ENCODE measurements at places on chromosomes 13 and 19. TPM values are rescaled to one million over a fixed set of nuclear protein-coding genes. Genes with fewer than 3 reads are reported as not detected.

Gene ZNF440
- 22.9 TPM for polyA plus RNA-seq

Gene SIGLEC11
- 23.8 TPM for polyA plus RNA-seq

Gene LGI4
- 9.4 TPM for polyA plus RNA-seq

Gene POLD1
- 26.1 TPM for polyA plus RNA-seq

Gene LSM14A
- polyA plus RNA-seq, result 105 TPM

Gene ZNF724
- polyA plus RNA-seq, result 2.9 TPM

Gene TBXA2R
- 1.3 TPM for polyA plus RNA-seq

Gene PLIN3
- 122 TPM for polyA plus RNA-seq

Gene ZSWIM4
- polyA plus RNA-seq, result 3.7 TPM

Gene COL4A1
- 146 TPM for polyA plus RNA-seq

Gene ZNF541
- 0.19 TPM for polyA plus RNA-seq

Gene LHFPL6
- polyA plus RNA-seq, result 22.6 TPM

Gene PRTN3
- 0.22 TPM for polyA plus RNA-seq

Gene ZNF667
- polyA plus RNA-seq, result 9.0 TPM

Gene SIGLEC8
- polyA plus RNA-seq, result 0.54 TPM

Gene EFNB2
- polyA plus RNA-seq, result 28.8 TPM

Gene POP4
- polyA plus RNA-seq, result 60.7 TPM

Gene ZNF737
- polyA plus RNA-seq, result 21.2 TPM

Gene OXGR1
- polyA plus RNA-seq, result 0.88 TPM

Gene SPACA4
- 4.2 TPM for polyA plus RNA-seq

Gene PSG7
- not detected for polyA plus RNA-seq

Gene LRP3
- 37.8 TPM for polyA plus RNA-seq
